Urothelium cell line (cell line): ENCODE measurements at places on chromosomes 5 and 9.

DNA sequence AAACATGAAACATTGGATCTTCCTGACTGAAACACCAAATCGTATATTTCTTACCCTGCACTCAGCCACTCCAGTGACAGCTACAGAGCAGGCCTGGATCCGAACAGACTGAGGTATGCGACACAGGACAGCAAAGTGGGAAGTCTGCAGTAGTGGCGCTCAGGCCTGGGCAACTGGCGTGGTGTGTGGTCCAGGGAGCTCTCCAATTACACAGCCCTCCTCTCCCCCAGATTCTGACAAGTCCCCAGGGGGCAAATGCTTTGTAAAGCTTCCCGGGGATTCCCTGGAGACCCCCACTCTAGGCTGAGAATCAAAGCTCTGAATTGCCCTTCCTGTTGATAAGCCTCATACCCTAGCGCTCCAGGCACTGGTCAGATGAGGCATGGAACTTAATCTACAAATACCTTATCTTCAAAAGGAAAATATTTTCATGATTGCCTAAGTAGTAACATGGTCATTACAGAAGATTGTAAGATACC, 104.8 kb upstream of the ERCC6L2 start:
- no peak for DNase-seq

- no peak for DNase-seq
These were observed 29.1 kb downstream of the KCNIP1 start for GRCh38 chr5:170532935-170533334.

- no peak for DNase-seq
These were observed 87.3 kb upstream of the WWC1 start for GRCh38 chr5:168204165-168204564.

GRCh38 chr9:82606492-82607382, 456.2 kb downstream of the RASEF start:
- DNase-seq, result peak; percentile 53

DNA sequence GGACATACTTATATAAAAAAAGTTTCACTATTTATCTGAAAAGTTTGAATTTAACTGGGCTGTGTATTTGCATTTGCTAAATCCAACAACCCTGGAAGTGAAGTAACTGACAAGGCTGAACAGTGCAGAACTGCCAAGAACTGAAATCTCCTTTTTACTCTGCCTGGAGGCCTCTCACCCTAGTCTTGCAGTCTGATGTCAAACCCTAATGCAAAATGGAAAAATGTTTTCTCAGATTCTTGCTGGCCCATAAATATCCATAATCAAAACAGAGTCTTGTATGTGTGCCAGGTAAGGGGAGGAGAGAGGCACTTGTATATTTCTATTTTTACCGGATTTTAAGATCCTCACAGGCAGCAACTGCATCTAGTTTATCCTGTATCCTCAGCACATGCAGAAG, 432.7 kb upstream of the KLF4 start:
- no peak for DNase-seq

DNA sequence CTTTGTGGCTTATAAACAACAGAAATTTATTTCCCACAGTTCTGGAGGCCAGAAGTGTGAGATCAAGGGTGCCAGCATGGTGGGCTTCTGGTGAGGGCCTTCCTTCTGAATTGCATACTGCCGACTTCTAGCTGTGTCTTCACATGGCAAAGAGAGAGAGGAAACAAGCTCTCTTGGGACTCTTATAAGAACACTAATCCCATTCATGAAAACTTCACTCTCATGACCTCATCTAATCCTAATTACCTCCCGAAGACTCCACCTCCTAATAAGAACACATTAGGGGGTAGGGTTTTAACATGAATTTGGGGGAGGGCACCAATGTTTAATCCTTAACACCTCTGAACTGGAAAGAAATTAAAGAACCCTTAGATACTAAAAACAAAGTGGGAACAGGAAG, 75.9 kb upstream of the MINAR2 start:
- DNase-seq, result no peak

DNA sequence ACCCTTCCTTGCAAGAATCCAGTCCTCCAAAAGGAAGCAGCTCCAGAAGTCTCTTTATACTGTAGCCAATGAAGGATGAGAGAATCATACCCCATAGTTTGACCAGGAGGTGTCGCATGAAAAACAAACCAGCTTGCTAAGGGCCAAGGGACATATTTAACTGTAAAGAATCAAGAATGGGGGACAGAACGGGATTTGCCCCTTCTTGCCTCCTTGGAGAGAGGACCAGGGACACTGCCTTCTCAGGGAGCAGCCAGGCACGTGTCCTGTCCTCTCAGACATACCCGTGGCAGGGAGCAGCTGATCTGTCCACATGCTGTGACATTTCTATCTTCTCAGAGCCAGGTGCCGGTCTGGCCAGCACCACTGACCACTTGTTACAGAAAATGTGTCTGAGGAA, 11.7 kb downstream of the PRUNE2 start:
- DNase-seq, result no peak

DNA sequence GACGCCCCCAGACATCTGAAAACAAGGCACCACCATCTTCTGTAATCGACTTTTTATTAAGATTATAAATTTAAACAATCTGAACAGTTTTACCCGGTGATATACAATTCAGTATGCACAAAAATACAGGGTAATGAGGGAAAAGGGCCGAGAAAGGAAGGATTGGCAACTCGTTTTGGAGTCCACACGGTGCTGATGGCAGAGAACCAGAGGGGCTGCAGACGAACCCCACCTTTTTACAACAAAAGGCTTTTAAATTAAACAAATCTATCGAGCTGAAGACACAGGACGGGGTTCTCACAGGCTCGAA, 2.6 kb downstream of the IER5L start:
- no peak for DNase-seq

- DNase-seq, result no peak
These were observed 18.3 kb downstream of the CAMK2A start for GRCh38 chr5:150271296-150271692.

- DNase-seq, result peak; percentile 53
These were observed 99.1 kb downstream of the FBXO38 start for GRCh38 chr5:148482697-148483462.

- DNase-seq, result no peak
These were observed 250.3 kb downstream of the DMAC1 start for GRCh38 chr9:7549249-7549648.

DNA sequence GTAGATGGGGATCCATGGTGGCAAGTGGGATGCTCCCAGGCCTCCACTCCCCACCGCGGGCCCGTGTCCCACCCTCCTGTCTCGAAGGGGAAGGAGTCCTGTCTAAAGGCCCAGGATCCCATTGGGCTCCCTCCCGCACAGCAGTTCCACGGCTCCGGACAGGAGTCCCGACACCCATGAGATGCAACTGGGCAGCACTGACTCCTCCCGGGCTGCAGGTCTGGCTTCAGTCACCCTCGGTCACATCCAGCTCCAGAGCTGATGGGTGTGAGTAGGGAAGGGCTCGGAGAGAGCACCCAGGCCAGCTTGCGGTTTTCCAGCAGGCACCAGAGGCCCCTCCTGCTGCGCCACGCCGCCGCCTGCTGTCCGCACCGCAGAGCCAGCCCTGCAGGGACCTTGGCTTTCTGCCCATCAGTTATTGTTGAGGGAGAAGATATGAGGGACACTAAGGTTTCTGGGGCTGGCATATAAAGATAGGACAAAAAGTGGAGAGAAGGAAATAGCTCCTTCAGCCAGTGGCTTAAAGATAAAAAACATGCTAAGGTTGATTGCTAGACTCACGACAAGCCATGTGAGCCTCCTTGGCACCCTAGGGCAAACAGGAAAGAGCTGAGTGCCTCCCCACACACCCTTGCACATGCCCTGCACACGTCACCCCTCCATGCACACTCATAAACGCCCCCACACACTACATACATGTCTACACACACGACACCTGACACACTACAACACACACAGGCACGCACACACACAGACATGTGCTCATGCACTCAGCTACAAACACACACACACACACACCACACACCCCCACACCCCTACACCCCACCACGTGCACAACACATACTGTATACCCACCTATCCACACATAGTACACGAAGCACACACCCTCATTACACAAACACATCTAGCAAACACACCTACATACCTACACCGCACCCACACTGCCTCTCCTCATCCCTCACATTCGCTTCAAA, 79.0 kb downstream of the AK8 start:
- no peak for DNase-seq

DNA sequence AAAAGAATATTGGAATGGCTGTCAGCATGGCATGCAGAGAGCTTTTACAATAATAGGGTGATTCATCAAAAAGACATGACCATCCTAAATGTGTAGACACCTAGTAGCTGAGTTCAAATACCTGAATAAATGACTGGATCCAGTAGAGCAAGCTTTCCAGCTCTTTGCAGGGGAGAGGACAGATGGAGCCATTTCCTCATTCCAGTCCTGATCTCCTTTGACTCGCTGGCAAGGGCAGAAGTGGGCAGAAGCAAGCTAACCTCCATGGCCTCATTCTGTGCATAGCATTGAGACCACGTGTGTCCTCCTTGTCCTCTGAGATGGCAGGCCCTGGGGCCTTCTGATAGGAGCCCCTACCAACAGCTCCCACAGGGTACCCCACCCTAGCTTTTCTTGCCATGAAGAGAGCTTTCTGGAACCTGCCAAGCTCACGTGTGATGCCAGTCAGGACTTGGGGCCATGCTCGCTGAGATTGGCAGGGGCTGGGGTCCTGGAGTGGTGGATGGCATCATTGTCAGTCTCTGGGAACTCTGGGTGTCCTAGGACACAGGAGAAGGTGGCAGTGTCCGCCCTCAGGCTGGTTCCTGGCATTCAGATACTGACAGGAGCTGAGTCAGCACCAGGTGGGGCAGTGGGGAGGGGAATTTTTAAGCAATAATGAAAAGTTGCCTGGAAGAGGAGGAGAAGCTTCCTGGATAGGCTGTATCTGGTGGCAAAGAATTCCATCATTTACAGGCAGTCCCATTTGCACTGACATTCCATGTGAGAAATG, 33.6 kb downstream of the WWC1 start:
- DNase-seq, result peak; percentile 62

GRCh38 chr9:85662573-85662972, 79.2 kb downstream of the AGTPBP1 start:
- DNase-seq, result no peak

DNA sequence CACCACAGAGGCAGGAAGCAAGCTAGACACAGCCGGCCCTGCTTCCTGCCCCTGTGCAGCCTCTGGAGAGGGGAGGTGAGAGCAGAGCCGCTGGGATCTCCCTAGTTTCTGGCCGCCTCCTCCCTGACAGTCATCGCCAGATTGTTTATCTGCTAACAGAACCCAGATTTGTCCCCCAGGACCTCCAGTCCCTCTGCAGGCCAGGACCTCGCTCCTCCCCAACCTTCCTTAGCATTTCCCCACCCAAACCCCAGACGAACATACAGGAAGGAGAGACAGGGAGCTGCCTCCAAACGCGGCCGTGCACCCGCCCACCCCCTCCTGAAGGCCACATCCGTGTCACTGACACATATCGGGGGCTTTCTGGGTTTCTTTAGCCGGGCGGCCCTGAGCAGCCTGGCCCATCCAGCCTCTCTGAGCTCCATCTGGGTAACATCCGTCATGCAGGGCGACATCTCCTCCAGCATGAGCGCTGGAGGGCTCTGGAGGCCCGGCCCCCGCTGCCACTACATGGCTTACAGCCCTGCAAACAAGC, 47.5 kb downstream of the DBH start:
- DNase-seq, result peak; percentile 27

- DNase-seq, result no peak
These were observed 131.2 kb upstream of the LPCAT1 start for GRCh38 chr5:1654786-1655495.

- DNase-seq, result peak; percentile 70
These were observed 9.6 kb downstream of the NEK6 start for GRCh38 chr9:124267271-124267807.

GRCh38 chr9:33318225-33318624, 27.9 kb downstream of the NFX1 start:
- no peak for DNase-seq

DNA sequence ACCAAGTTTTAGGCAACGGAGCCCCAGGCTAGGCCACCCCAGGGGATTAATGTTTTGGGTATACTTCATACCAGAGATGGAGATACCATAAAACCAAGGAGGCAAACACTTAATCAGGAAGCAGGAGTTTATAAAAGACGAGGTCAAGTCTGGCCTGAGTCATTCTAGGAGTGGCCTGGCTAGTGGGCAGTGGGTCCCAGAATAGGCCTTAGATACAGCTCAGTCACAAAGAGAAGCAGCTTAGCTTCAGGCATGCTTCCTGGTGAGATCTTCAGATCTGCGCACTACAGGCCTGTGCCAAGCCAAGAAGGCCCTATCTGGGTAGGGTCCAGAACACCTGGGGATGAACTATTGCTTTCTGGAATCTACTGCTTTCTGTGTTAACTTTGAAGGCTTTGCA, 20.6 kb upstream of the NR5A1 start:
- DNase-seq, result no peak

GRCh38 chr5:79020861-79021561, 35.9 kb upstream of the ARSB start:
- peak; percentile 64 for DNase-seq

GRCh38 chr5:78359831-78360673, at the start of gene SCAMP1:
Gene SCAMP1, plus strand, starts transcription at chr5:78360617. Its CDS starts 55 bp downstream, at chr5:78360672.
- peak; percentile 95 for DNase-seq

DNA sequence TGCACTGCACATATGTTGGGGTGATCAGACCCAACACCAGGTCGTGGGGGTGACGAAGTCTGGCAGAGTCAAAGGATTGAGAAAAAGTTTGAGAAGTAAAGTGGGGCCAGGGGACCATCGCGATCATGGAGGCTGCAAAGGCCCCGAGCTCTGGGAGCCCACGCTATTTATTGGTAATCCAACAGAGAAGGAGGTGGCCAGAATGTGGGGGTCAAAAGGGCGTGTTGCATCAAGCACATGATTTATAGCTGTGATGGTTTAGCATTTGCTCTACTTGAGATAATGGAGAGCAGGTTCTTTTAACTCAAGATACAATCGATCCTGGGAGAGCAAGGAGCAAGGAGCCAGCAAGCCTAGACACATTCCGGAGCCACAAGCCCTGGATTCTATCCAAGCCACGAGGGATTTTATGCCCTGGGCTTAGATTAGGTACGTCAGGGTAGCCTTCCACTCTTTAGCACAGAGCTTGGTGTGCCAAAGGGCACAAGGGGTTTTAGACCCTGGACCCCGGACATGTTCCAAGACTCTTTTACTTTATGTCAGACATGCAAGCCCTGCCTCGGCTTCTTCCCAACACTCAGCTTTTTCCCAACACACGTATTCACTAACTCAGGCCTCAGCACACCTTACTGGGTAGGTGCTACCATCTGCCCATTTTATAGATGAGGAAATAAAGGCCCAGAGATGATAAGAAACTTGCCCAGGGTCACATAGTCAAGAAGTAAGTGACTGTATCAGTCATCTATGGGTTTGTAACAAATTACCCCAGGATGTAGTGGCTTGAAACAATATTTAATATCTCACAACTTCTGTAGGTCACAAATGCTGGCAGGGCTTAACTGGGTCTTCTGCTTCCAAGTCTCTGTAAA, 39.5 kb downstream of the NSUN2 start:
- DNase-seq, result no peak

GRCh38 chr9:95017062-95017461, 290.6 kb downstream of the AOPEP start:
- no peak for DNase-seq

GRCh38 chr9:131469356-131469755, 33.4 kb upstream of the POMT1 start:
- no peak for DNase-seq

GRCh38 chr5:152349683-152350526, 55.2 kb downstream of the NMUR2 start:
- DNase-seq, result peak; percentile 60
